ENCODE measurements at places on chromosomes 7 and 10.

- no peak for DNase-seq
These were observed 100.1 kb downstream of the SLC13A1 start for GRCh38 chr7:123099712-123100111.

- no peak for DNase-seq
These were observed 1211.2 kb upstream of the SORCS1 start for GRCh38 chr10:108375691-108376090.

DNA sequence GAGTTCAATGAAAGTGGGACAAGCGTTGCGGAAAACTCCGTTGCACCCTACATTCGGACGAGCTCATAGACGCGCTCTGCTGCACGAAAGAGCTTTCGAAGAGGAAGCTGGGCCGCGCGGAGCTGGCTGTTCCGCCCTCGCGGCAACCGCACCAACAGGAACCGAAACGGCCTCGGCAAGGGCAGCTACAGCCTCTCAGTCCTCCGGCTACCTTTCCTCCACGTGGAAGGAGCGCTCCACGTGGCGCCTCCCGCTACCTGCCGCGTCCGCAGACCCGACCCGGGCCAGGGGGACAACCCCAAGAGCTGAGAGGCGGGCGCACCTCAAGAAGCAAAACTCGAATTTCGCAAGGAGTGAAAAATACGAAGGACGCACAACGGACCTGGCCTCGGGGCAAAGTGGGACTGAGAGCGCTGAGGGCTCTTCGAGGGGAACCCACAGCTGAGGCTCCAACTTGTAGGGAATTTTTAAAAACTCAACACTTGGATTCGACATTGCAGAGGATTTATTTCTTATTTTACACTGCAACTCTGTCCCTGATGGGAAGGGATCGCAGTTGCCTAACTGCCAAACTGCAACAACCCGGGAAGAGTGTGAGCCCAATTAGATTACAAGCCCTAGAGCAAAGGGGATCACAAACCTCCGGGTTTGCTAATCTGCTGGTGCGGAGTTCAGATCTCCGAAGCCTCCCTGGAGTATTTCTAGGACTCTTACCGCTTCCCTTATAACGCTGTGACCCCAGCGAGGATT is 1.4 kb downstream of the HPSE2 start:
- DNase-seq, result no peak

GRCh38 chr10:124325633-124325914 is 93.1 kb downstream of the OAT start:
- DNase-seq, result no peak

GRCh38 chr7:51138123-51139085 is 178.2 kb downstream of the COBL start:
- no peak for DNase-seq

Measured in effector CD4-positive, alpha-beta T cell (primary cell).